NCI-H1417 (cell line): ENCODE measurements at places on chromosomes 16 and 17.

- DNase-seq: no peak
Measured at GRCh38 chr17:34565713-34566112, 13.7 kb upstream of the TMEM132E start.

DNA sequence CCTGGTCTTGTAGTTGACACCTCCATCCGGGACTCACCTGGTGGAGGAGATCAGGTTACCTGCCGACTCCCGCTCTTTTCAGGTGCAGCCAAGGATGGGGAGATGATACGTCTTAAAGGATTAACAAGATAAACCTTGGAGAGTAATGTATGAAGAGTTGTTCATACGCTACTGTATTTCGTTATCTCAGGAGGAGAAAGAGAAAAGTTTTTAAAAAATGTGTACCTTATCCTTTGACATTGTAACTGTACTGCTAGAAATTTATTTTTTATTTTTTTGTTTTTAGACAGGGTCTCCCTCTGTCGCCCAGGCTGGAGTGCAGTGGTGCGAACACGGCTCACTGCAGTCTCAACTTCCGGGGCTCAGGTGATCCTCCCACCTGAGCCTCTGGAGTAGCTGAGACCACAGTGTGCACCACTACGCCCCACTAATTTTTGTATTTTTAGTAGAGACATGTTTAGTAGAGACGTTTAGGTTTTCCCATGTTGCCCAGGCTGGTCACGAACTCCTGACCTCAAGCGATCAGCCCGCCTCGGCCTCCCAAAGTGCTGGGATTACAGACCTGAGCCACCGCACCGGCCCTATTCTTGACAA lies 764 bp upstream of the SMURF2 start:
- DNase-seq: peak; percentile 74

GRCh38 chr16:63037761-63038396 lies 1001.6 kb upstream of the CDH8 start:
- no peak for DNase-seq

DNA sequence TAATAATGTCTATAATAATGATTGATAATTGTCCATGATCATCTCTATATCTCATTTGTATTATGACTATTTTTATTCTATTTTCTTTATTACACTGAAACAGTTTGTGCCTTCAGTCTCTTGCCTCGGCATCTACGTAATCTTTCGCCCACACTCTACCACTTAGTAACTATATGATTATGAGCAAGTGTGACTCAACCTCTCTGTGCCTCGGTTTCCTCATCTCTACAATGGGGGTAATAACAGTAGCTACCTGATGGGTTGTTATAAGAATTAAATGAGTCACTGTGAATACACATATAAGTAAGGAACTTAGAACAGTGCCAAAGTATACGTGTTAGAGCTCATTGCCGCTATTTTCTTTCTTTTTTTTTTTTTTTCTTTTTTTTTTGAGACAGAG lies 3.7 kb upstream of the SLC16A11 start:
- DNase-seq: no peak

GRCh38 chr17:79840269-79840988 lies 1.2 kb upstream of the CBX4 start:
- DNase-seq: peak; percentile 11

DNA sequence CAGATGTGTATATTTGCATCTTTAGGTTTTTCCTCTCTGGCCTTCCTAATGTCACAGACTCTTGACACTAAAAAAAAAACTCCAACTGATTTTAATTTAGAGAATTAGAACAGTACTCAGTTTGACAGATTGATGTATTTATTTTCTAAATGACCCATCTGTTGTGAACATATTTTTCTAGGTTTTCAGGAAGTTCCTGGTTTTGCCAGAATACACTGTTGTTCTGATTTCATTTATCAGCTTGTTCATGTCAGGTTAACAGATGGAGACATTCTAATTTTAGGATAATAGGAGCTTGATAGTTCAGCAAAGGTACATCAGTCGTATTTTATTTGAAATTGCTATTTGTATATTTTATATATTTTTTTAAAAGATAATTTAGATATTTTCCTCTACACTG lies 133.4 kb downstream of the TANC2 start:
- DNase-seq: no peak

DNA sequence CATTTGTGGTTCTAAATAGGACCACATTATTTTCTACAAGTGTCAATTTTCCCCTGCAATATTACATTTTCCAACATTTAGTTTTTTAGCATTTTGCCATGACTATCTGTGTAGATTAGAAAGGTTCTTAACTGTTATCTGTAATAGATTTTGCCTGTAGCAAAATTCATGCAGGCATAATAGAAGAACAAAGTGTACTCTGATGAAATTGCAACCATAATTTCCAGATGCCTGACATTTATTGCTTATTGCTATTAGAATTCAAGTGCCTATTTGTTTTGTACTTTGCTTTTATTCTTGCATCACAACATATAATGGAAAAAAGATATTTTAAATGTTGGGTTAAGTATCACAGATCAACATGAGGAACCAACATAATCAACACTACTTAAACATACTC lies 337.7 kb downstream of the TOX3 start:
- peak; percentile 46 for DNase-seq

DNA sequence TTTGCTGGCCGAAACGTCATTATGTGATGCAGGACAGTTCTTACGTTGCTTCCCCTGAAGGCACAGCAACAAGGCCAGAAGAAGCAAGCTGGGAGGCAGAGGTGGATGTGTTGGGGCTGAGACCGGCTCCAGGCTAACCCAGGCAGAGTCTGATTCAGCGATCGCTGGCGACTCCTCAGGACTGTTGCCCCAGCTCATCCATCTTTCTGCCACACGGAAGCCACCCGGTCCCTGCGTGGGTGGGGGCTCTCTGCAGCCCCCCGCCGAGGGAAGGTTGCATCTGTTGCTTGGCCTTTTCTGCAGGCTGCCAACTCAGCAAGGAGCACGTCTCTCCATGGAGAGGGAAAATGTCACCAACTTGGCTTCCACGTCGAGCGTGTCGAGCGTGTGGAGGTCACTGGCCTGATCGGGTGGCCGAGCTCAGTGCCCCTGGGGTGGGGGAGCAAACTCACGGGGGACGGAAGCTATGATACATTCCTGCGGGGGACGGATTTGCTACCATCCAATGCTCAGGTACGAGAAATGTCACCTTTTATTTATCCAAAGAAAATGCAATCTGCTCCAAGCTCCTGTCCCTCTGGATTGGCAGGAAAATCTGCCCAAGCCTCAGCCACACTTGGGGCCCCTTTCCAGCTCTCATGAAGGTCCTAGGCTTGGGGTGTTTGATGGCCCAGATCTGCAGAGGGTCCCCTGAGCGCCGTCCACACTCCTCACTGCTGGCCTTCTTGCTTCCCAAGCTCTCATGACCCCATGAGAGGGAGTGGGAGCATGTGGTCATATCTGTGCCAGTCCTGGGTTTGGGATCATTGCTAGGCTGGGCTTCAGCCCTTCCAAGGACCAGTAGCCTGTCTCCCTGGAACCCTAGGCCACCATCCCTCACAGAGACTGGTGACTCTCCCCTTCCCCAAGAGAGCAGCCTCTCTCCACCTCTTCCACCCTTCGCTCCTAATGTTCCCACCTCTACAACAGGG lies 69.4 kb downstream of the RPH3AL start:
- no peak for DNase-seq

DNA sequence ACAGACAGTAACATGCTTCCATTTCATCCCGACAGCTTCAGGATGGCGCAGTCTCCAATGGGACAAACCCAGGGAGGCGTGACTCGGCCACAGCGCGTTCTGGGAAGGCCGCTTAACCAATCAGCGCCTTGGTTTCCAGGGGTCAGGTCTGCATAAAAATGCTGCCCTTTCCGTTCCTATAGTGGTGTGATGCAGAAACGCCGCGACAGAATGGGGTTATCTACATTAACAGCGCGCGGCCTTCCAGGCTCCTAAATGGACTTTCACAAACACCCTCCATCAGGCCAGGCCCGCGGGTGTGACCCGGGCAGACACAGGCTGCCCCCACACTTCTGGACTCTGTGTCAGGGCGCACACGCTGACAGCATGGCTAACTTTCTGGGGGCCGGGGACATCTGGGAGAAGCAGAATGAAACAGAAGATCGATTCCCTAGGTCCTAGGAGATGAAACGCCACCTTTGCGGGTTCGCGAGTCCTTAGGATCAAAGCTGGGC lies 792 bp downstream of the TMEM231 start:
- DNase-seq: peak; percentile 87

GRCh38 chr17:42982266-42982665 lies 1.9 kb downstream of the RUNDC1 start:
- DNase-seq: no peak

DNA sequence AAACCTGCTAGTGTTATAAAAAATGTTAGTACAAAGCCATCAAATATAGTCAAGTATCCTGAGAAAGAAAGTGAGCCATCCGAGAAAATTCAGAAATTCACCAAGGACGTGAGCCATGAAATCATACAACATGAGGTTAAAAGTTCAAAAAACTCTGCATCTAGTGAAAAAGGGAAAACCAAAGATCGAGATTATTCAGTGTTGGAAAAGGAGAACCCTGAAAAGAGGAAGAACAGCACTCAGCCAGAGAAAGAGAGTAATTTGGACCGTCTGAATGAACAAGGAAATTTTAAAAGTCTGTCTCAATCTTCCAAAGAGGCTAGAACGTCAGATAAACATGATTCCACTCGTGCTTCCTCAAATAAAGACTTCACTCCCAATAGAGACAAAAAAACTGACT lies 31.7 kb downstream of the RBBP6 start:
- no peak for DNase-seq

GRCh38 chr16:3461151-3461550 lies 17.7 kb downstream of the NAA60 start:
- no peak for DNase-seq

DNA sequence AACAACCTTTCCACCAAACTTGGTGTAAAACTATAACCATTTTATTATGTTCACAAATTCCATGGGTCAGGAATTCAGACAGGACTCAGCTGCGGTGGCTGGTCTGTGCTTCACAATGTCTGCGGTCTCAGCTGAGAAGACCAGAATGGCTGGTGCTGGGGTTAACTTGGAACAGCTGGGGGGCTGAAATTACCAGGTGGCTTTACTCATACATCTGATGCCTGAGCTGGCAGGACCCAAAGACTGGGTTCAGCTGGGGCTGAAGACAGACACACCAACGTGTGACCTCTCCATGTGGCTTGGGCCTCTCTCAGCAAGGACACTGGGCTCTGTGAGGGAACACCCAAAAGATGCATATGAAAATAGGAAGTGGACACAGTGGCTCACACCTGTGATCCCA lies 5.7 kb upstream of the HID1 start:
- DNase-seq: no peak

GRCh38 chr17:21113716-21114115 lies 13.0 kb upstream of the DHRS7B start:
- no peak for DNase-seq

DNA sequence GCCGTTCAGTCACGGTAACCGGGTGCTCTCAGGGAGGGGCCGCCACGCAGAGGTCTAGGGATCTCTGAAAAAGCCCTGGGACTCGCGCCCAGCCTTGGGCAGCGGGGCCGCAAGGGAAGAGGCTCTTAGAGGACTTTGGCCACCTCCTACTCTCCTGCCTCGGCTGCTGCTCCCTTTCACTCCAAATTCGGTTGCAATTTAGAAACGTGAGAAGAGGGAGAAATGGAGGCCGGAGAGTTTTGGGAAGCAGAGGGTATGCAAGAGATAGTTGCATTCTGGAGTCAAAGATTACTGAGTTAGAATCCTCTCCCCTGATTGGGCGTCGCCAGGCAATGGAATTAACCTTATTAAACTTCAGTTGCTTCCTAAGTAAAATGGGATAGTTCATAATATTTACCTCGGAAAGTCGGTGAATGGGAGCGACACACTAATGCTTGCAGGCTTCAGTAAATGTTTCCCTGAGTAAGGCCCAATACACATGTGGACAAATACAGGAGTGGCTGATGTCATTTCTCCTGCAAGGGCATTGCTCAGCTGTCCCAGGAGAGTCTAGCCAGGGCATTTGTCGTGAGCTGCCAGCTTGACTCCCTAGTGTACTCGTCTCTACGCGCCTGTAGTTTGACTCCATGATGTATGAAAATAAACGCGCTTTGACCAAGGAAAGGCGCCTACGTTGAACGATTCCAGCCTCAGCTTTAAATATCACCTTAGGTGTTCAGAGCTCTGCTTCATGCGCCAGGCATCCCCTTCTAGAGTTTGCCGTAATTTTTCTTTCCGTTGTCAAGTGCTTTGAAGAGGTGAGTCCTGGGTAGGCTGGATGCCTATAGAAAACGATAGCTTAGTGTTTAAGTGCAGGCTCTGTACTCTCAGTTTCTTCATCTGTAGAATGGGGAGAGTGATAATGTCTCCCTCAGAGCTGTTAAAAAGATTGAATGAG lies 667 bp downstream of the OGFOD1 start:
- peak; percentile 40 for DNase-seq

- DNase-seq: no peak
Measured at GRCh38 chr17:64150237-64151015, 20.5 kb upstream of the ERN1 start.

DNA sequence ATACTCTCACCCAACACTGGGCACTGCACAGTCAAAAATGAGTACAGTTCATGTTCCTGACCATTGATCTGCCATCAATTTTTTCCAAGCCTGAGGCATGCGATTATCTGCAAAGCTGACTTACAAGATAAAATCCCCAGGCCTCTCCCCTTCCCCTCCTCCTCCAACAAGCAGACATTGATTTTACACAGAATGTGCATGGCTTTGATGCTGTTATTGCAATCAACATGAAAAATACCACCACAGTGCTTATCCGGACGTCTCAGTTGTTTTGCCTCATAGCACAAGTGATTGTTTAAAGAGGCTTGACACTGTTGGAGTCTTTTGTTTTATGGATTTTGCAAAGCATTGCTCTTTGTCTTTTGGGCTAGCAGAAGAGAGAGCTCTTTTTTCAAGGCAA lies 163.8 kb downstream of the TOX3 start:
- no peak for DNase-seq

GRCh38 chr16:60261425-60261824 lies 1527.3 kb upstream of the GOT2 start:
- no peak for DNase-seq

DNA sequence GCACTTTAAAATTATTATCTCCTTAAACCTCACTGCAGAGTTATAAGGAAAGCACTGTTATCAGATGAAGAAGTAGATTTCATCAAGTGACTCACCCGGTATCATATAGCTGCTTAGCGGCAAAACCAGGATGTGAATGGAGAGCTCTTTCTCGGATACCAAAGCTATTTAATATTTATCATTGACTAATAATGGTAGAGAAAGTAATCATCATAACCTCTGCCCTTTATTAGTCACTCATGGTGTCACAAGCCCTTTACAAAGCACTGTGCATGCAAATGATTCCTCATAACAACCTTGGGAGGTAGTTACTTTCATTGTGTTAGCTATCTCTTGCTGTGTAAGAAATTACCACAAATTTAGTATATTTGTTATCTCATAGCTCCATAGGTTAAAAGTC lies 592.9 kb downstream of the MAF start:
- DNase-seq: no peak

DNA sequence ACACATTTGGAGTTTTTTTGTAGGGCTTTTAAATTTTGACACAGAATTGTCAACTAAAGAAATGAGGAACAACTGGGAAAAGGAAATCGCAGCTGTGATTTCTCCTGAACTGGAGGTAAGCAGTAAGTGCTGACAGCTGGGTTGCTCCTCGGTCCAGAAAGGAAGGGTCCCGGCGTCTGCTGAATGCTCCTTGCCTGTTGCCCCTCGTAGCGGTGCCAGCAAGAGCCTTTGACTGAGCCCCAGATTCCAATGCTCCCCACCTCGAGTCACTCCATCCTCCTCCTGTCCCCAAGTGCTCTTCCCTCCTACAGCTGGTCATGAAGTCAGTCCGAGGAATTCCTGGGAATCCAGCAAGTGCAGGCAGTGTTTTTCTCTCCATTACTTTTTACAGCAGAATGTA lies 32.0 kb upstream of the ENDOV start:
- no peak for DNase-seq

- no peak for DNase-seq
Measured at GRCh38 chr16:68866933-68867332, 23.6 kb downstream of the TANGO6 start.

- no peak for DNase-seq
Measured at GRCh38 chr16:51641191-51641765, 490.2 kb upstream of the SALL1 start.
